ENCODE measurements at places on chromosomes 7 and 10.

GRCh38 chr7:6653071-6654003 lies 16.2 kb downstream of the ZNF316 start:
- no peak for DNase-seq

- no peak for DNase-seq
These were observed 53.5 kb upstream of the PPP1R17 start for GRCh38 chr7:31633467-31633866.

DNA sequence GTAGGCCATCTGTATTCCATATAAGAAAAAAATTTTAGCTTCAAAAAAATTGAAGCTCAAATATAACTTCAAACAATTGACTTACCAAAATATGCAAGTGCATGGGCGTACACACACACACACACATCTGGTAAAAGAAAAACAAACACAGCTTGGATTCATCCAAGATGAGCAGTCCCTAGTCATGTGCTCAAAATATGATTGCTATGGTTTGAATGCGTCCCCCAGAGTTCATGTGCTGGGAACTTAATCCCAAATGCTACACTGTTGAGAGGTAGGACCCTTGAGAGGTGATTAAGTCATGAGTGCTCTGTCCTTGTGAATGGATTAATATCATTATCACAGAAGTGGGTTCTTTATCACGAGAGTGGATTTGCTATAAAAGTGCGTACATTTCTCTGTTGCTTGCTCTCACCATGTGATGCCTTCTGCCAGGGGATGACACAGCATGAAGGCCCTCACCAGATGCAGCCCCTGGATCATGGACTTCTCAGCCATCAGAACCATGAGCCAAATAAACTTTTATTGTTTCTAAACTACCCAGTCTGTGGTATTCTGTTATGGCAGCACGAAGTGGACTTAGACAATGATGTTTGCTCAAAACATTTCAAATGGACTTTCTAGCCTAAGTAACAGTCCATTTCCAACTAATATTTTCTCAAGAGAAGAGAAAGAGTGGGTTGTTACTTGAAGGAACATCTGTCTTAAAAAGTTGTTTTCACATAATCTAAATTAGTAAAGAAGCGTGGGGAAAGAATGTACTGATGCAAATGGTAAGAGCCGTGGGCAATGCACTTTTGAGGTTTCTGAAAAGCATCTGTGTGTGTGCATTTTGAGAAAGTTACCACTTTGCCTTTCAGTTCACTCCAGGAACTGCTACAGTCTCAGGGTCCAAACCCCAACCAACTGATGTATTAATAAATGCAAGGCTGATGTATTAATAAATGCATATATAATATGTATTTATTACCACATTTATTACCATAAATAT lies 15.1 kb upstream of the SVIL start:
- DNase-seq = no peak

- no peak for DNase-seq
These were observed 115.1 kb downstream of the CCNY start for GRCh38 chr10:35451151-35452016.

DNA sequence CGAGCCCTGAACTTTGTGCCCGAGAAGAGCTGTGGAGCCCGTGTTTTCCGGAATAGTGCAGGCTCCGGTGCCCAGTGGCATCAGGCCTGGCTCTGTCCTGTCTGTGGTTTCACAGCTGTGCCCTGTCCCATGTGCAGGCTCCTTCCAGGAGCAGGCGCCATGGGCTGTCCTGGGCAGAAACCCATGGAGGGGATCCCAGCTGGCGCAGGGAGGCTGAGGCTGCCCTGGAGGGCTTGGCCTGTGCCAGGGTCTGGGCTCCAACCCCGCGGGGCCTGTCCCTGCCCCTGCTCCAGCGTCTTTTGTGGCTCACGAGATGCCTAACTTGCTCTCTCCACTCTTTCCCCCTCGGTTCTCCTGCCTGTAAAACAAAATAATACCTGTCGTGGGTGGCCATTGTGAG lies 23.3 kb upstream of the CRHR2 start:
- DNase-seq = no peak

All from renal cortical epithelial cell (primary cell).